Activated B cell treated with CpG ODN at 0.5 μM for 24 hours (primary cell): ENCODE measurements at places on chromosomes 1 and 21. TPM values are rescaled to one million over a fixed set of nuclear protein-coding genes. Genes with fewer than 3 reads are reported as not detected.

E2F2 gene
- total RNA-seq = 2.4 and 3.4 TPM in 2 replicates

CD247 gene
- 1.0 and 2.1 TPM in 2 replicates for total RNA-seq

CD1E gene
- total RNA-seq = not detected in 2 replicates

GPR25 gene
- 0.86 and 1.6 TPM in 2 replicates for total RNA-seq

C1orf21 gene
- 0.05 and 0.09 TPM in 2 replicates for total RNA-seq

NIBAN1 gene
- 23.0 and 25.4 TPM in 2 replicates for total RNA-seq

TEX50 gene
- total RNA-seq = not detected in 2 replicates

C1QTNF12 gene
- total RNA-seq = 2.5 and 2.7 TPM in 2 replicates

TRPM2 gene
- 2.4 and 3.9 TPM in 2 replicates for total RNA-seq

SMYD2 gene
- 18.3 and 18.8 TPM in 2 replicates for total RNA-seq
